ENCODE measurements at places on chromosomes 3 and 15.
A peak's percentile ranks its signal among the peaks of the same experiment; 100 is the strongest.

GRCh38 chr3:134473868-134474546 is 11.8 kb downstream of the ANAPC13 start:
- peak; percentile 72 for DNase-seq

- DNase-seq, result no peak
Measured at GRCh38 chr15:82979726-82980125, 6.3 kb upstream of the RAMAC start.

DNA sequence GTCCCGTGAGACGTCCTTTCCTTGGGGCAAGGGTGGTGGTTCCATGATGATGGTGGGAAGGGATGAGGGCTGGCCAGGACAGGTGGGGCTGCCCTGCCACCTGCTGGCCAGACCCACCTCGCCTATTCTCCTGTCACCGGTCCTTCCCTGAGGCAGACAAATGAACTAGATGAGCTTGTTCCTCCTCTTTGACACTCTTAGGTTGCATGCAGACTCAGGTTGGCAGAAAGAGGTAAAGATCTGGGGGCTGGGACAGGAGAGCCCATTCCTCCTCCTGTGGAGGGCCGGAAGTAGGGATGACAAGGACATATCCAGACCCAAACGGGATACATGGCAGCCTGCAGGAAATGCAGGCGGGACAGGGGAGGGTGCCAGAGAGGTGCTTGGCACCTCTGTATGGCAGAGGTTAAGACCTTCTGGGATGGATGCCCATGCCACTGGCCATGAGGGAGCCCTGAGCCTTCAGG is 38.6 kb downstream of the ACSBG1 start:
- DNase-seq, result no peak

GRCh38 chr3:35042210-35042991 is 596.9 kb upstream of the ARPP21 start:
- DNase-seq, result no peak

DNA sequence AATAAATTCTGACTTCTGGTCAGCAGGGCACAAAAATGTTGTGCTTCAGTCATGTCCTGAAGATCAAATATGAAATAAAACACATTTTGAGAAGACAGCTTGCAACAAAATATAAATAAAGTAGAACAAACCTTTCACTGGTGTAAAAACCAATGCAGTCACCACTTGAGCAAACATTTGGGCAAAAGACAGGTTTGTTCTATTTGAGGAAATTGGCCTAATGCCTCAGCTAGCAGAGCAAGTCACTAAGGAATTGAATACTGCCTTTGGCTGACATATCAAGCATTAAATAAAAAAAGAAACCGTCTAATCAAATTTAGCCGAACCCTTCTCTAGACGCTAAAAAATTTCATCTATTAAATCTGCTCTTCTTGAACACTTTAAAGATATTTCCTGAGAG is 475.4 kb upstream of the CNTN3 start:
- no peak for DNase-seq

- no peak for DNase-seq
Measured at GRCh38 chr15:38687775-38688495, 123.3 kb upstream of the RASGRP1 start.

Data from progenitor cell of endocrine pancreas (in vitro differentiated cells).